ENCODE measurements at places on chromosomes 11 and 22.

DNA sequence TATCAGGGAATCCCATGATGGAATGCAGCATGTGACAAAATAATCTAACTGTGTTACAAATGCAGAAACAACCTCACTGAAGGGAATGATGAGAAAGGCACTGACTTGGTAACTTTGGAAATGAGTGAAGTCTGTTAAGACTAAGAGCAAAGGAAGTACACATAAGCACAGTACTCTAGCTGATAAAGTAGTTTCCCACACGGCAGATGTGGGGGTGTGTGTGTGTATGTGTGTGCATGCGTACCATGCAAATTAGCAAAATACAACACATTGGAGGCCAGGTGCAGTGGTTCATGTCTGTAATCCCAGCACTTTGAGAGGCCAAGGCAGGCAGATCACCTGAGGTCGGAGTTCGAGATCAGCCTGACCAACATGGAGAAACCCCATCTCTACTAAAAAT lies 16.6 kb upstream of the NLRP6 start:
- DNase-seq: no peak

DNA sequence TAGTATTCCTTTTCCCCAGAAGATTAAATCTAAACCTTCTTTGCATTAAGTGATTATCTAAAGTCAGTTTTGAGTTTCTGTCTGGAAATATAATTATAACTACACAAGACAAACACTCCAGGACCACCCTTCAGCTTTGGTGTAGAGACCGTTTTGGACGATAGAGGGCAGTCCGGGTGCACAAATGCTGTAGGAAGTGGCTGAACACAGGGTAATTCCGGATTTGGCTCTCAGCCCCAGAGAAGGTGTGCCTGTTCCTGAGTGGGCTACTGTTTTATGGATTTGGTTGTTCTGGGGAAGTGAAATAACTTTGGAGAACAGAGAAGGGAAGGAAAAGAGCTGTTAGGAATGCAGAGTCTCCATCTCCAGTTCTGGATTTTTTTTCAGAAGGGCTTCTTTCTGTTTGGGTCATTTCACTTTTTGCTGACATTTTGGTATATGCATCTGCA lies 14.8 kb downstream of the EXT2 start:
- no peak for DNase-seq

- no peak for DNase-seq
Observed at GRCh38 chr22:42294034-42294985, 23.9 kb upstream of the TCF20 start.

DNA sequence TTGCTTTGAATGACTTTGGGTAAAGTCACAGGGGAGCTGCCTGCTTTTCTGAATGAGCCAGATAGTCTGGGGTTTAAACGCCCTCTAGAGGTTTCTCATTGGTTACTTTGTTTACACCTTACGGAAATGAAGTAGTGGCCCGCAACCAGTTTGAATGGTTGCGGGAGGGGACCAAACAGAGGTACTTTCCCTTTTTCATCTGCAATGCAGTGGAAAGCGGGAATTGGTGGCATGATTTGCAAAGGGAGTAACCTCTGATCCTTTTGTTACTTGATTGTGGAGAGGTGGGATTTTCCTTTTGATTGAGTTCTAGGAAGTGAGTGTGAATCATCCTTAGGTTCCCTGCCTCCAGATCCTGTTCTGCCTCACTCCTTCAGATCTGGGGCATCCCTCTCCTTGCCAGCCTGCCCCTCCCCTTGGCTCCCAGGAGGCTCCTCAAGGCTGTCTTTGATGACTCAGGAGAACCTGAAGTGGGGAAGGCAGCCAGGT lies 15.9 kb upstream of the GLYATL1 start:
- DNase-seq: no peak

GRCh38 chr22:46139895-46140350 lies 10.4 kb upstream of the PPARA start:
- no peak for DNase-seq
